ENCODE measurements at places on chromosomes 12 and 14.

- DNase-seq: no peak
Measured at GRCh38 chr12:100171248-100171647, 28.6 kb upstream of the BLTP3B start.

- DNase-seq: no peak
Measured at GRCh38 chr12:114799574-114800487, 115.9 kb upstream of the TBX3 start.

GRCh38 chr14:68881396-68881795 lies 88.5 kb upstream of the ZFP36L1 start:
- DNase-seq: no peak

- DNase-seq: no peak
Measured at GRCh38 chr12:84507956-84508850, 404.4 kb downstream of the SLC6A15 start.

GRCh38 chr14:60356906-60357550 lies 108.0 kb downstream of the PPM1A start:
- DNase-seq: peak; percentile 76

DNA sequence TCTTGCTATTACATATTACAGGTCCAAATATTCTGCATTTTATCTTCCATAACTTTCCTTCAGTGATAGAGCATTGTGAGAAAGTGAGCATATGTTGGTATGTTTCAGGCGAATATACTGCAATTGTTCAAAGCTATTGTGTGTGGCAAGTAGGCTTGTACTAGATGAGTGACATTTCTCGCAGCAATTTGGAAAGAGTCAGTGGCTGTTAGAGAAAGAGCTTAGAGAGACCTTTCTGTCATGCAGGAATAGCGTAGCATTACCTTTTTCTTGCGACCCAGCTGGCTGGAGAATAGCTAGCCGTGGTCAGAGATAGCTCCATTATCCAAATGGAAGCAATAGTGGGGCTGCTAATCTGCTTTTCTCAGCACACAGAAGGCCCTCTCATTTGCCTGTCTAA lies 678.5 kb upstream of the FOXG1 start:
- DNase-seq: no peak

GRCh38 chr12:31485571-31485970 lies 105.4 kb downstream of the DENND5B start:
- no peak for DNase-seq

- no peak for DNase-seq
Measured at GRCh38 chr12:120110550-120111501, 5.7 kb downstream of the RAB35 start.

GRCh38 chr14:31886156-31886835 lies 190.8 kb upstream of the ARHGAP5 start:
- DNase-seq: no peak

DNA sequence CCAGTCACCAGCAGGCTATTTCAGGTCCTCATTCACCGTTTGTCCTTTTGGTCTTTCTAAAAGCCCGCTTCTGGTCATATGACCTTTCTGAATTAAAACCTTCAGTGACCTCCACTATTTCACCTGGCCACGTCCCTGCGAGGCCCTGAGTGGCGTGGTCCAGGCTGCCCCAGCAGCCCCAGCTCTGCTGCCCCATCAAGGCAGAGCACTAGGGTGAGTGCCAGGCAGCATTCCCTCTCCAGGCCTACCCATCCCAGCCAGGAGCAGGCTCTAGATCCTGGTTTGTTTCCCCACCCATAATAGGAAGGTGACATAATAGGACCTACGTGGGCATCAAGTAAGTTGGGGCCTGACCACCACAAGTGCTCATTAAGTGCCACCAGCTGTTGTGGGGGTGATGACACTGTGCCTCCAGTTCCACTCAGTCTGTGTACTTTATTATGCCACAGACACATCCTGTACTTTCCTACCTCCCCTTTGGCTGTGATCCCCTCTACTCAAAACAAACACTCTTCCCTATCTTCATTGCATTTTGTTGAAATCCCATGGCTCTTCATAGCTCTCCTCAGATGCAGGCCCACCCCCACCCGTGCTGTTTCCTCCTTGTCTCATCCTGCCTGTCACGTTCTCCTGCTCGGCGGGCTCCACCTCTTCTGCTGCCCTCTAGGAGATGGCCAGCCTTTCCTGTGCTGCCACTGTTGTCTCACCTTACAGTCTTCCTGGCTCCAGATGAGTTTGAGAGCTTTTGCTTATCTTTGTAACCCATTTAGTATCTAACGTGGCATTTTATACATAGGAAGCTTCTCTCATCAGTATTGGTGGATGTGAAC lies 21.4 kb downstream of the CKB start:
- DNase-seq: no peak

DNA sequence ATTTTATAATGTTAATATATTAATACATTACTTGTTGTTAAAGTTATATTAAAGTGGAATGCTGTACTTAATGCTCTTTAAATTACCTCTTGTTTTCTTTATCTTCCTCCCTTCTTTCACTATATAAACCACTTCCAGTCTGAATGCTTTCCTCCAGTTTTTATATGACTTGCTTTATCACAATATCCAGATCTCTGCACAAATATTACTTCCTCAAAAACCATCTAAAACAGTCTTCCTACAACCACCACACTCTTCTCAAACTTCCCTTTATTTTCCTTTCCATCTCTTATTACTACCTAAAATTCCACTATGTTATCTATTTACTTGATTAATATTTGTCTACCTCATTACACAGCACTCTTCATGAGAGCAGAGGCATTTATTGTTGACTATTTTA lies 956.6 kb downstream of the LRFN5 start:
- no peak for DNase-seq

- no peak for DNase-seq
Measured at GRCh38 chr14:74571901-74572725, 39.9 kb downstream of the LTBP2 start.

- no peak for DNase-seq
Measured at GRCh38 chr12:17928708-17929366, 161.2 kb downstream of the RERGL start.

GRCh38 chr12:125983094-125983783 lies 918.0 kb downstream of the AACS start:
- DNase-seq: peak; percentile 90

DNA sequence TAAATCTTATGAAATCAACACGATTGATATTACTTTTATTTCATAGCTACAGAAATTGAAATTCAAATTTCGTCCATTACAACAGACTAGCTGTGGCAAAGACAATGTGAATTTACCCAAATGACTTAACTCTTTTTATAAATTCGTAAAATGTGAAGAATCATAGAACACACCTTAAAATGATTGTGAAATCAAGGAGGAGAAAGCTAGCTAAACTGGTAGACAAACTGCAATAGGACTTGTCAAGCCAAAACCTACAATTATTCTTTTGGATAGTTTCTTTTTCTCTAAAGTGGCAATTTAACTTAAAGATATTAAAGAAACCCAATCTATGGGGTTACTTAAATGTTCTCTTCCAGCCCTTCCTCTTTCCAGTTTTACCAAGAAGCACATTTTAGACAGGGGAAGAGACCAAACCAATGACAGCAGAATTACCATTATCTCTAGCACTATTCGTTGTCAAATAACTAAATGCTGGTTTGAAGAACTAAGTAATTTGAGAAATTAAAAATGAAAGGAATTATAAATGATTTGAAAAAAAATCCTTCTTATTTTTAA lies 807 bp upstream of the SLC16A7 start:
- DNase-seq: no peak

DNA sequence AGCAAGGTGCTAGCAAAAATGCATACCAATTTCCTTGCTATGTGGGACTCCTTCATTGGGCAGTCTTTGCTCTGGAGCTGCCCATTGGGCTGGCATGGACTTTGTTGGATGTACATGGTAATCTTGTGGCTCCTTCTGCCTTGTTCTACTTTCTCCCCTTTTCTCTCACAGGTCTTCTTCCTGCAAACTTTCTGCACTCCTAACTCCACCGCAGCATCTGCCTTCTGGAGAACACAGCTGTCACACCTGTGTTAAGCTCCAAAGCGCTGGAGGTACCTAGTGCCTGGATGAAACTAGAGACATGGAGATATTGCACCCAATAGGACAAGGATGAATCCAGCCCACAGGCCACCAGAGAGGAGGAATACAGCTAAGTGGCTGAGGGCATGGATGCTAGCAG lies 60.7 kb upstream of the CCND2 start:
- DNase-seq: no peak

DNA sequence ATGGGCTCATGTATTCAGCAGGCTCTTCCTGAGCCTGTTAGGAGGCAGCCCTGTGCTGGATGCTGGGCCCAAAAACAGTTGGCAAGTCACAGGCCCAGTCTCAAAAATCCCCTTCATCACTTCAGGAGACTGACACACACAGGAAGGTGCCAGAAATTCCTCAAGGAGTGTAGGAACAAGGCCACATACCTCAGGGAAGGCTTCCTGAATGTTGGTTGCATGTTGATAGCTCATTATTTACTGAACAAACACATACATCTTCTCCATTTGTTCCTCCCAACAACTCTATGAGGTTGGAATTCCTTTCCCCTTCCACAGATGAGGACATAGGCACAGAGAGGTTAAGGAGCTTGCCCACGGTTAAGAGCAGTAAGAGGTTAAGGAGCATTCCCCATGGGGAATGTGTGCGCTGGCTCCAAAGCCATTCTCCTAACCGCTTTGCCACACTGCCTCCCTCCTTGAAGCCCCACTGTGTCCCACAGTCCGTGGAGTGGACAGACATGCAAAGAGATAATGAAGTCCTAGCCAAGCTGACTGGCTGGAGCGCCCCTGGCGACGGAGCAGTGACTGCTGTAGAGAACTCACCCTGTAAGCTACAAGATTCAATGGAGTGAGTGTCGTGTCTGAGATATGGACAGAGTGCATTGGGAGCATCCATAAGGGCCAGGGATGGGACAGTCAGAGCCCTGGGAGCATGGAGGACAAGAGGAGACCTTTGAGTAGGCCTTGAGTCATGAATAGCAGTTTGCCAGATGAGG lies 3.3 kb downstream of the HHIPL1 start:
- DNase-seq: no peak

DNA sequence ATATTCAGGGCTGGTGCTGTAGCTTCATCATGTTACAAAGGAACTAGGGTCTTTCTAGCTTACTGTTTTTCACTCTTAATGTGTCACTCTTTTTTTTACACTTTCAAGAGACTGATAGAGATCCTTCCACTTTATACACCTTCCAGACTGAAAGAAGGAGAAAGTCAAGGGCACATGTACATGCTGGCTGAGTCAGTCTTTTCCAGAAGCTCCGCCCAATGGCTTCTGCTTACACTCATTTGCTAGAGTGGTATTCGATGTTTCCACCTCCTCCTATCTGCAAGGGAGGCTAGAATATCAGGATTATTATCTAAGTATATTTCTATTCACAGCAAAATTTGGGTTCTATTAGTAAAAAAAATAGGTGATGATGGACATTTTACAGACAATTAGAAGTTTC lies 325.8 kb upstream of the OR4E1 start:
- no peak for DNase-seq

DNA sequence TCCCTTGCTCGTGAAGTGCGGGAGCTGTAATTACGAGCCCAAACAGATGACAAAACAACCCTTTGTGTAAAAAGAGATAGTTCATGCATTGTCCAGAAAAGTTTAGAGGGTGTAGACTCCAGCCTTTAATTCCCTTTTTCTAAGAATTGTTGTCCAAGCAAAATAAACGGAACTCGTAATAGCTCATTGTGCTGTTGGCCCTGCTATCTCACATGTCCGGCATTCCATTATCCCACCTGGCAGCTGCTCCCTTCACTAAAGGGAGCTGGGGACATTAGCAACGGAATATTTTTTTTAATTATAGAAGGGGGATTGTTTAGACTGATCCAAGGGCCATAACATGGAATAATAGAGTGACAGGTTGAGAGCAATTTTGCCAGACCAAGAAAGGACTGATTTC lies 277.5 kb upstream of the TBX3 start:
- no peak for DNase-seq

DNA sequence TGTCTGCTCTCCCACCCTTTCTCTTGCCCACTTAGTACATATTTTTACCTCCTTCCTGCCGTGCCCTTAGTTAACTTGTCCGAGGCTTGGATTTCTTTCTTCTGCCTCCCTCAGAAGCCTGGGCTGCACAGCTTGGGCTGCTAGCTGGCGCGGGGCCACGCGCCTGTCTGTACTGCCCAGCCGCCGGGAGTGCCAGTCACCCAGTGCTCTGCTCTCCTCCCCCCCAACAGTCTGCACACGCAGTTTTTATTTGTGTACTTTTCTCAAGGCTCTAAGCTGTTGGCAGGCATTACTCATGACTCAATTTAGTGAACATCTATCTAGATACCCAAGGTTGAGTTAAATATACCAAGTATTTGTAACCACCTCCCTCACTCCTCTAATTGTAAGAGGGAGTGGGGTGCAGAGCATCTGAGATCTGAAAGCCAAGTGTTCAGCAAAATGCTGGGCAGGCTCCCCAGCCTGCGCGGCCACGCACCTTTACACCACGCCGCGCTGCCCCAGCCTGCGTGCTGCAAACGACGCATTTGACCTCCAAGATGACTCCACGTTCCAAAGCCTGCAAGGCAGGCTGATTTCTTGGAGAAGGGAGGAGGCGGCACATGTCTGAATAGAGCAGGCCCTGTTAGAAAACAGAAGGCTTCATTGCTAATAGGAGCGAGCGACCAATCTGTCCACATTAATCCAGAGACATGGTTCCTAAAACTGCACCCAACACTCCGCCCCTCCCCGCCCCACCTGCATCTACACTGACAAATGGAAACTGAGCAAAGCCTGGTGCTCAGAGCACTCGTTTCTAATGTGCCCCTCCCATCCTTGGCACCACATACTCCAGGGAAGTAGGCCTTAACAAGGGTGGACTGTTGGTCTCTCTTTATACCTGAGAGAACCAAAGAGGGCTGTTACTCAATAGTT lies 18.2 kb upstream of the CACNA2D4 start:
- no peak for DNase-seq

DNA sequence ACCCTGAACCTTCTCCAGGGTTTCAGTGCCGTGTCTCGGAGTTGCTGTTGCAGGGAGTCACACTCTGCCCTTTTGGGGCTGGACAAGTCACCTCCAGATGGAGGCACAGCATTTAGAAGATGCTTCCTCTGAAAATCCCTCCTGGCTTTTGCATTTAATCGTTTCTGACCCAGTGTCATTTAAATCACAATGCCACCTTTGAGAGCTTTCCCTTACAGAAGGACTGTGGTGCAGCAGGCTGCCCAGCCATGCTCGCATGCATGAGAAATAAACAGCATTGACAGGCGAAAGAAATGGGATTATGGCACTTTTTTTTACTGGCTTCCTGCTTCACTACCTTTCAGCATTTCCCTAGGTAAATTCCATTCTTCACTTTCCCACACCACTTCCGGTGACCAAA lies 113.4 kb upstream of the DYRK2 start:
- DNase-seq: no peak

GRCh38 chr12:30461026-30461615 lies 234.5 kb downstream of the IPO8 start:
- DNase-seq: no peak

Measured in NCI-H1930 (cell line).